ENCODE measurements at places on chromosomes 11 and 22.

- no peak for DNase-seq
Measured at GRCh38 chr11:104891135-104891534, 7.1 kb downstream of the CASP12 start.

DNA sequence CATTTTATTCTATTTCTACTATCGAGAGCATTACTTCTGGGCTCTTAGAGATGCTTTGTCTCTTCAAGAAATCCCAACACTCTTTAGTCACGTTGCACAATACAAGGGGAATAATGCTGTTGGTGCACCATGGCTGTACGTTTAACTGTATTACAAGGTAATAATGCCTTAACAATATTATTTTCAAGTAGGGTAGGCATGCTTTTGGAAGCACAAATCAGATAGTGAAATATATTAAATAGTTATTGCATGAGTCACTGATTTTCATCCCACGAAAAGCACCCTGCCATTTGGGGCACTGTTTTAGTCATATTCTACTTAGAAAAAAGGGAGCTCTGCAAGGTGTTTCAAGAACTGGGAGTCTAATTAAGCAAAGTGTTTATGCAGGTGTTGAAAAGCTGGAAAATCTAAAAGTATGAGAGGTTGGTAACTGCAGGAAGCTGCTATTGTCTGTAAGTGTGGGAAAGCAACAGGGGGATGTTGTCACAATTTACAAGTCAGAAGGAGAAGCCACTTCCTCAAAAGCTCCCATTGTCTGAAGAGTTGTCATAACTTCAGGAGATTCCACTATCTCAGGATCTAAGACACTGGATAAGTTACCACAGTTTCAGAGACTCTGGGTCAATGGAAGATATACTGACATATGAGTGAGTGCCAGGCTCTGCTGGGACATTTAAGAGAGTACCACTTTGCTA, 218.2 kb downstream of the JRKL start:
- no peak for DNase-seq

- DNase-seq = peak; percentile 77
Measured at GRCh38 chr11:36012455-36012854, 68.6 kb downstream of the LDLRAD3 start.

DNA sequence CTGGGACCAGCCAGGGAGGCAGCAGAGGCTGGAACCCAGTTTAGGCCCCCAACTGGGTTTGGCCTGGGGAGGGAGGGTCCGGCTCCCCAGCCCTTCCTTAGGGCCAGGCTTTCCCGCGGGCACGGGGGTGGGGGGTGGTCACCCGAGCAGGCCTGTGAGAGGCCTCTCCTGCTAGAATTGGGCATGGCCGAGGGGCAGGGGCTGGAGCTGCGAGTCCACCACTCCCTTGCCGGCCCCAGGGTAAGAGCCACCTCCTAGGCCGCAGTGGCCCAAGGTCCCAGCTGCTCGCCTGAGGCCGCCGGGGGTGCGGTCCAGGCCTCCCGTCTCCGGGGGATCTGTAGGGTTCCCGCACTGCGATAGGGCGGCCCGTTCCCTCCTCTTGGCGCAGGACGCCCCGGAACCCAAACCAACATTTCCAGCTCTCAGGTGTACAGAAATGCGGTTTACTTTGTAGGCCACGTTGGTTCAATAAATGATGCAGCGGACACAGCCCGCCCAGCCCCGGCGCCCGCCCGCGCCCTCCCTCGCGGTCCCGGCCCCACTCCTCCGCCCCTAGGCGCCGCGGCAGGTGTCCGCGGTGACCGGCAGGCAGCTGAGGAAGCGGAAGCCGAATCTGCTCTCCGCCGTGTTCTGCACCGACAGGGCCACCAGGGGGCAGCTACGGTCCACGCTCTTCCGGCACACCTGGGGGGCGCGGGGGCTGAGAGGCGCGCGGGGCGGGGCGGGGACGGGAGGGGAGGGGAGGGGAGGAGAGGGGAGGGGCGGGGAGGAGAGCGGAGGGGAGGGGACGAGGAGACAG, 5.9 kb downstream of the LMNTD2 start:
- peak; percentile 53 for DNase-seq

GRCh38 chr22:30193031-30193775, 53.4 kb downstream of the LIF start:
- no peak for DNase-seq

GRCh38 chr11:130181295-130182272, 22.0 kb downstream of the ST14 start:
- no peak for DNase-seq
